ENCODE measurements at places on chromosomes 4 and X.

- H3K27me3 ChIP-seq: no peaks in the 10 kb centered on the region
- H3K4me1 ChIP-seq: no peaks in the 10 kb centered on the region
- DNase-seq: no peak
- H3K27ac ChIP-seq: no peak overlapping the region
These were observed 1.7 kb downstream of the MAGEC3 start for GRCh38 chrX:141839856-141840255.

DNA sequence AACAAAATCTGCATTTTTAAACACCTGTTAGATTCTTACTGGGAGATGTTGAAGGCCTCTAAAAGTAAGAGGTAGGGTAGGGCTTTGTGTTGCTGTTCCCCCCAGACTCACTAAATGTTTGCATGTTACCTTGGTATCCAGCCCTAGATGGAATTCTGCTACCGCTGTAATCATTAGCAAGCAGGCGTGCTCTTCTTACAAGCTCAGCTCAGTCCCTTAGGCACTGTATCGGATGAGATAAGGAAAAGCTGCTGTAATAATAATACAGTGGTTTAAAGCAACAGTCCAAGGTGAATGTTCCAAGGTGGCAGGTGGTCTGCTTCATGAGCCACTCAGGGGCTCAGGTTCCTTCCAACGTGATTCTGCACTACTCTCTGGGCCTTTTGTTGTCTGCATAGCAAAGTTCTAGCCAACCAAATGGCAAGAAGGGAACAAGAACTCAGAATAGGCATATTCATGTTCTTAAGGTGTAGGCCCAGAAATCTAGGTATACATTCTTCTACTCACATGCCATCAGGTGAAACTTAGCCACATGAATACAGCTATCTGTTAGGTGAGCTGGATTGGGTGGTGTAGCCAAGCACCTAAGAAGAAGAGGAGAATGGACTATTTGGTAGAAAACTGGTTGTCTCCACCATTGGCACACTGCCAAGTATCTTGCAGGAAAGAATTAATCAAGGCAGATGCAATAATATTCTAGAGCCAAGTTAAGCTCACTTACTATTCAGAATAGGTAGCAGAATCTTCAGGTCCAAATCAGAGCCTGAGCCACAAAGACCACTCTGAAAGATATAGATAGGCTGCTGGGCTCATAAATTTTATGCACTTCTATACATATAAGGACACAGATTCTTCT, 46.0 kb downstream of the COQ2 start:
- H3K4me3 ChIP-seq: no peak overlapping the region
- H3K4me1 ChIP-seq: no peaks in the 10 kb centered on the region
- DNase-seq: no peak
- no peaks in the 10 kb centered on the region for H3K36me3 ChIP-seq
- H3K27me3 ChIP-seq: no peaks in the 10 kb centered on the region
- no peak overlapping the region for H3K27ac ChIP-seq

DNA sequence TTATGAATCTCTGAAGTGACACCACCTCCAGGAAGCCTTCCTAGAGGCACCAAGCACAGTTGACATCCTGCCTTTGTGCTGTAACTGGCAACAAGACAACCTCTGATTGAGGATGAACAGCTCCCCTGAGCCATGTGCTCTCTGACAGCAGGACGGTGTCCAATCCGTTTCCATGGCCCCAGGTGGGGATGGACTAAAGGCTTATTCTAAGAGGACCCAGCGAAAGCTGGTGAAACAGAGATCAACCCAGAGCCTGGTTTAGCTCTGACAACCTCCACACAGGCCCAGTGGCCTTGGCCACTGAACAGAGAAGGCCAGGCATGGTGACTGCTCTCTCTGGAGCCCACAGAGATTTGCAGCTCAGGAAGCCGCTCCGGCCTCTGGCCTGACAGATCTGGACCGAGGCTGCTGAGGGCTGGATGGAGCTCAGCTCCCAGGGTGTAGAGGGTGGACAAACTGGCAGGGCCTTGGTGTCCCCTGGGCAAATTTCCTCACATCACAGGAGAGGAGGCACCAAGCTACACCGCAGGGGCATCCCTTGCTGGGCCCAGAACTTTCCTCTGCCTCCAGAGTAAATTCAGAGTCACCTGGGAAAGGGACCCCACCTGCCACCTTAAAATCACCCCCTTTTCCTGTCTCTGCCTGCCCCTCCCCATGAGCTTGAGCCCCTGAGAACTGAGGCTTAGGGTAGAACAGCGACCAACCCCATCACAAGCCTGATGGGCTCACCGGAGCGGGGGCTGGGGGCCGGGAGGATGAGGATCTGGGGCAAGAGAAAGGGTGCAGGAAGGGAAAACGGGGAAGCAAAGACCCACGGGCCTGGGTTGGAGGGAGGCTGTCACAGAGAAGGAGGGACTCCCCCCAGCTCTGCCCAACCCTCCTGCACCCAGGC, 40.2 kb downstream of the HMX1 start:
- H3K4me1 ChIP-seq: no peaks in the 10 kb centered on the region
- no peaks in the 10 kb centered on the region for H3K27me3 ChIP-seq
- no peak overlapping the region for H3K4me3 ChIP-seq
- no peaks in the 10 kb centered on the region for H3K36me3 ChIP-seq
- DNase-seq: peak; percentile 26

DNA sequence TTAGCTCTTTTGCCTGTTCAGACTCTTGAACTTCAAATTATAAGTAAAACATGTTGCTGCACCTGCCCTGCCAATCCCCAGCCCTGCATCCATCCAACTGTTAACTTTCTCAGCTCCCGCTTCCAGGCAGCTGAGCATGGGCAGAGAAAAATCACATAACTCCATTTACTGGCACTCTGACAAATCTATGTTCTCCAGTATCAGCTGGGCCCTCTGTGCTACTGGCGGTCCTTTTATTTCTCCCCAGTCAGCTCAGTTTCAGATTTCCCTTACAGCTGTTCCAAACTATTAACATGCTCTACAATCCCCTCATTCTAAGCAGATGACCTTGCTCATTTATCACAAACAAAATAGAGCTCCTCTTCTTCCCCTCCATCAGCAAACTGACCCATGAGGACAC, 240.4 kb upstream of the TET2 start:
- H3K4me3 ChIP-seq: no peak overlapping the region
- H3K36me3 ChIP-seq: no peaks in the 10 kb centered on the region
- H3K27ac ChIP-seq: no peak overlapping the region
- H3K4me1 ChIP-seq: no peaks in the 10 kb centered on the region
- peak; percentile 40 for DNase-seq

DNA sequence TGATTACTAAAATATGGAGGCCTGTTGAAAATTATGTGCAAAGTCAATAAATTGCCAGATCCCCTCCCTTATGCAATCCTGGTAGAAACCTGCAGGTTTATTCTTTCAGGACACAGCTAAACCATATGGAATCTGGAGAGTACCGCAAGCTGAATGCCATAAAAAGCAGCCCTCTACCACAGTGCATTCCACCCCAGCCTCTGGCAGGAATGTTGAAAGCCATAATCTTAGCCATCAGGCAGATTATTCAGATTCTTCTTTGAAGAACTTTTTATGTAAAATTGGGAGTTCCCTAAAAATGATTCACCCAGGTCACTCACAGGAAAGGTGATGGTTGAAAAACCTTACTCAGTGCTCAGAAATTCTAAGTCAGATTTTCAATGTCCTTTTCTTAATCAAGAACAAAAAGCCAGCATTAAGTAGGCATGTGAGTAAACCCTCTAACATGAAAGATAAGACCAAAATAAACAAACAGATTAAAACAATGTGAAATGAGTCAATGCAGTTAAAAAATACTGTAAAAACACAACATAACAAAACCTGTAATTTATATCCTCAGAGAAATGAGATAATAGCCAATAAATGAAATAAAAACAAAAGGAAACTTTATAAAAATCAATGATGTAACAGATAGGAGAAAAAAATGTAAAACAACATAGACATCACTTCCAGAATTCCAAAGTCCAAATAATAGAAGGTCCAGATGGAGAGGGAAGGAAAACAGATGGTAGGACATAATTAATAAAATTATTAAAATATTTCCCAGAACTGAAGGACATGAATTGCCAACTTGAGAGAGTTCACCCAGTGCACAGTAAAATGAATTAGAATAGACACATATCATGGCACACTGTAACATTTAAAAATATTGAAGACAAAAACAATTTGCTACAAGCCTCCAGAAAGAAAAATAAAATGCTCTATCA, 226.9 kb downstream of the FSTL5 start:
- H3K4me1 ChIP-seq: no peaks in the 10 kb centered on the region
- DNase-seq: no peak
- no peaks in the 10 kb centered on the region for H3K36me3 ChIP-seq
- no peak overlapping the region for H3K4me3 ChIP-seq

DNA sequence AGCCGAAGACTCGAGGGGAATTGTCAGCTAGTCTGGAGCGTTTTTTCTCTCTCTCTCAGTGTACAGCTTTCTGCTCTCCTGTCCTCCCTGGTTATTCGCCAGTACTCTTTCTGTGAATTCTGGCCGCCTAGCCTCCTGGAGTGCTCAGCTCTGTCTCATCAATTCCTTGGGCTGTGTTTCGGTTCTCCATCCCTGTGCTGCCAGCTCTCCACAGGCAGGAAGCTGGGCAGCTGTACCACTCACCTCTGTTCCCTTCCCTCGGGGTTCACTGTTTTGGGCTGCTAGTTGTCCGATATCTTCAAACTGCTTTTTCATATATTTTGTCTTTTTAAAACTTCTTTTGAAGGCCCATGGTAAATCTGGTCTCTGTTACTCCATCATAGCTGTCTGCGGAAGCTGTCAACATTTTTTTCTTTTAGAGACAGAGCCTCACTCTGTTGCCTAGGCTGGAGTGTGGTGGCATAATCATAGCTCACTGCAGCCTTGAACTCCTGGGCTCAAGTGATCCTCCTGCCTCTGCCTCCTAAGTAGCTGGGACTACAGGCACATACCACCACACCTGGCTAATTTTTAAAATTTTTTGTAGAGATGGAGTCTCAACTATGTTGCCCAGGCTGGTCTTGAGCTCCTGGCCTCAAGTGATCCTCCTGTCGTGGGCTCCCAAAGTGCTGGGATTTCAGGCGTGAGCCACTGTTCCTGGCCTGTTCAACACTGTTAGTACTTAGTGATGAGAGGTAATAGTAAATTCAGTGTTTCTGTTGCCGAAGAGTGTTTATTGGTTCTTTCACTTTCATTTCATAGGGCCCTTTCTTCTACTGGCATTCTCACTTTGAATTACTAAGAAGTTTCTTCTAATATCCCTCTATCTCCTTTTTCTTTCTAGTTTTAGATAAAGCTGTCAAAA, 18.6 kb downstream of the ZCCHC4 start:
- H3K36me3 ChIP-seq: peaks cover 2% of the 10 kb centered on the region
- no peak for DNase-seq
- H3K4me3 ChIP-seq: no peak overlapping the region
- H3K27me3 ChIP-seq: no peaks in the 10 kb centered on the region
- no peak overlapping the region for H3K27ac ChIP-seq
- no peaks in the 10 kb centered on the region for H3K4me1 ChIP-seq

DNA sequence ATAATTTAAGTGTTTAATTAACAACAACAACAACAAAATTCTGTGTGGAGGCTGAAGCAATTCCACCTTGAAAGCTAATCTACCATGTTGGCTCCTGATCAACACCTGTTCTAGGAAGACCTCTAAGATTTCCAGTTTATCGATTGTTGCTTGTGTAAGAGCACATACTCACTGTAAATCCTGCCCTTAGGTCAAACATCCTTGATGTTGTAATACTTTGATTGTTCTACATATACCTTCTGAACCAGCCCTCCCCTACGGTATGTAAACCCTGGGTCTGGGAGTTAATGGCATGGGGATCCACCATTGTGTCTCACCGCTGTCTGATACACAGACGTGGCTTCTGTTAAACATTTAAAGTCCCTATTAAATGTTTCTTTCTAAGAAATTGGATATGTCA, 73.2 kb downstream of the RASL11B start:
- no peaks in the 10 kb centered on the region for H3K27me3 ChIP-seq
- H3K27ac ChIP-seq: no peak overlapping the region
- no peak for DNase-seq
- no peaks in the 10 kb centered on the region for H3K36me3 ChIP-seq

- H3K4me1 ChIP-seq: no peaks in the 10 kb centered on the region
- H3K36me3 ChIP-seq: no peaks in the 10 kb centered on the region
- no peak for DNase-seq
- no peaks in the 10 kb centered on the region for H3K27me3 ChIP-seq
- H3K27ac ChIP-seq: no peak overlapping the region
These were observed 279.4 kb downstream of the FAT4 start for GRCh38 chr4:125594056-125594602.

GRCh38 chrX:40952855-40953254, 132.4 kb upstream of the USP9X start:
- no peak for DNase-seq
- H3K4me3 ChIP-seq: no peak overlapping the region
- no peaks in the 10 kb centered on the region for H3K4me1 ChIP-seq

GRCh38 chrX:55523356-55523755, 33.7 kb upstream of the USP51 start:
- H3K27ac ChIP-seq: no peak overlapping the region
- no peaks in the 10 kb centered on the region for H3K36me3 ChIP-seq
- no peak for DNase-seq
